ENCODE measurements at places on chromosomes 7 and 10.

- no peak for DNase-seq
Measured at GRCh38 chr10:80540981-80541750, 3.5 kb downstream of the SH2D4B start.

GRCh38 chr10:17580885-17581284 lies 36.3 kb downstream of the HACD1 start:
- DNase-seq, result no peak

- no peak for DNase-seq
Measured at GRCh38 chr7:107002126-107002525, 42.4 kb upstream of the PRKAR2B start.

- DNase-seq, result no peak
Measured at GRCh38 chr10:110137142-110137545, 70.3 kb upstream of the MXI1 start.

Measured in activated naive CD4-positive, alpha-beta T cell treated with anti-CD3 and anti-CD28 coated beads, Interleukin-2, amount 10 ng/mL, durations not matched to agents 7 days and 5 days (primary cell).